ENCODE measurements at places on chromosomes 2 and 18.

GRCh38 chr2:98749066-98749450 lies 18.1 kb upstream of the MGAT4A start:
- DNase-seq, result no peak

- no peak for DNase-seq
Observed at GRCh38 chr18:36031903-36032302, 35.5 kb downstream of the RPRD1A start.

DNA sequence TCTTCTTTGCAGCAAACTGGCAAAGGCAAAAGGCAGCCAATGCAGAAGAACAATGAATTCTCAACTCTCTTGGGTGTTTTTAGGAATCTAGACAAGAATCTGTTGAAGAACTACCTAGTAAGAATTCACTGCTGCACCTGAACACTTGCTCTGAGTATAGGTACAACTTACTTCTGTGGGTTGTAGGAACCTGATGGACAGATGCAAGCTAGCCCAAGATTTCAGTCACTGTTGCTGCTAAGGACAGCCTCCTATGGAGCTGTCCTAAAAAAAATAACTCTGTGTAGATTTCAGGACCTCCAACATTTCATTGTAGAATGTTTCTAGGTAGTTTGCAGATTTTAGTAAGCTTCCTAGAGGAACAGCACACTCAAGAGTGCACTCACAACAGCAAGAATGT lies 363.5 kb downstream of the CBLN2 start:
- DNase-seq, result no peak

- DNase-seq, result no peak
Observed at GRCh38 chr2:120568089-120568974, 167.3 kb upstream of the GLI2 start.

Data from tibial nerve (tissue), 4 donors.